ENCODE measurements at places on chromosomes 6 and 20.
A peak's percentile ranks its signal among the peaks of the same experiment; 100 is the strongest.

GRCh38 chr6:134361011-134361410 lies 43.1 kb upstream of the SGK1 start:
- no peak for DNase-seq

- DNase-seq = no peak
Observed at GRCh38 chr6:11414176-11414963, 123.2 kb upstream of the TMEM170B start.

DNA sequence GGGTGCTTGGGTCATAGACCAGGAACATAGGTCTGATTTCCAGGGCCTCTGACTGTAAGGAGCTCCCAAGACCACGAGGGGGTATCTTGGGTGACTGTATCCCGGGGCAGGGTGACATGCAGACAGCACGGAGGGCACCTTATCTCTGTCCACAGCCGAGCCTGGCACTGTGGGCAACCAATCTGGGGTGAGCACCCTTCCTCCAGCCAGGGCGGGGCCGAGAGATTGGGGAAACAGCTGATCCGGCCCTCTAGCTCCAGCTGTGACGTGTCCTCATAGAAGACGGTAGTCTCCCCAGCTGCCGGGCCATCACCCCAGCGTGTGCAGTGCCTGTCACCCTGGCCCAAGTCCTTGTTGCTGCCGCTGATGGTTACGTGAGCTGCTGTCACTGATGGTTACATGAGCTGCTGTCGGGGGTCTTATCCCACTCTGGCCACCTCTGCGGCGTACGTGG lies 139.6 kb upstream of the RNF24 start:
- no peak for DNase-seq

DNA sequence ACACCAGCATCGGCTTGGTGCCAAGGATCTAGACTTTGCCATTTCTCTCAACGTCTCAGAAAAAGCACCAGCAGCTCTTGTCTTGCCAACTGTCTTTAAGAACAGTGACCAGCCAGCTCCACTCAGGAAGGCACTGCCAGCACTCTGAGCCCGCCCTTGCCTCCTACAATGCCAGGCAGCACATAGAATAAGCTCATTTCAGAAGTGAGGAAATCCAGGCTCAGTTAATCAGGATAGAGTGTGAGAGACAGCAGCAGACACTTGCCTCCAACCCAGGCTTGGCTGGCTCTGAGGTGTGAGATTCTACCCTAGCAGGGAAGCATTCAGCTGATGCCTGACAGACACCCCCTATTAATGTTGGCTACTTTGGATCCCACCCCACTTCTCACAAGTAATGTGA lies 4.3 kb upstream of the SYNDIG1 start:
- no peak for DNase-seq

DNA sequence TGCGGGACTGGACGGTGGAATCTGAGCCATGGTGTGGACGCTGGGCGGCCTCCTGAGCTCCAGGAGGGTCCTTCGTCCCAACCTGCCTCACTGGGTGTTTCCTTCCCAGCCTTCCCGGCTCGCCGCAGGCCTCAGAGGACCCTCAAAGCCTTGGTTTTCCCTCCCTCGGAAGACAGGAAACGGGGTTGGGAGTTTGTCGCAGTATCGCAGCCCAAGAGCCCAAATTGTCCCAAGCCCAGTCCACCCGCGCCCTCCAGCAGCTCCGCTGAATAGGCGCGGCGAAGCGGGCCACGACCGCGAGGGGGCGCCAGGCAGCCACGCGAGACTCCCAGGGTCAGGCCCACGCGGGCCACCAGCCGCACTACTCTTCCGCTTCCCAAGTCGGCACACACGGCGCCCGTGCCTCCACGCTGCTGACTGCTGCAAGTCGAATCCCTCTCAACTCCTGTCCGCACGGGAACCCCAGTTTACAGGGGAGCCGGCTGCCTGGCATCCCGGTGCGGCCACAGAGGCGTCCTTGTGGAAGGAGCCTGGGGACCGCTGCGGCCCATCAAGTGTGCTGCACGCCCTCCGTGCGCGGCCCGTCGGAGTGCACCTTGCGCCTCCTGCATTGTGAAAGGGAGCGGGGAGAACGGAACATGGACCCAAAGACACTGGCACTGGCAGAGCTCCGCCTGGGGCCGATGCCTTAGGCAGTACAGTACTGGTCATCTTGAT lies 40.4 kb upstream of the HMGA1 start:
- peak; percentile 81 for DNase-seq
